ENCODE measurements at places on chromosomes 7 and 10. TPM values are rescaled to one million over a fixed set of nuclear protein-coding genes. Genes with fewer than 3 reads are reported as not detected.

FGL2 gene
- total RNA-seq: 1.7 TPM

NPS gene
- not detected for total RNA-seq

NPFFR1 gene
- not detected for total RNA-seq

GJD4 gene
- total RNA-seq: not detected

SPDYE8 gene
- total RNA-seq: not detected

RHOBTB1 gene
- total RNA-seq: 0.69 TPM

OLAH gene
- 0.26 TPM for total RNA-seq
